ENCODE measurements at places on chromosomes 11 and 22.
A peak's percentile ranks its signal among the peaks of the same experiment; 100 is the strongest.

DNA sequence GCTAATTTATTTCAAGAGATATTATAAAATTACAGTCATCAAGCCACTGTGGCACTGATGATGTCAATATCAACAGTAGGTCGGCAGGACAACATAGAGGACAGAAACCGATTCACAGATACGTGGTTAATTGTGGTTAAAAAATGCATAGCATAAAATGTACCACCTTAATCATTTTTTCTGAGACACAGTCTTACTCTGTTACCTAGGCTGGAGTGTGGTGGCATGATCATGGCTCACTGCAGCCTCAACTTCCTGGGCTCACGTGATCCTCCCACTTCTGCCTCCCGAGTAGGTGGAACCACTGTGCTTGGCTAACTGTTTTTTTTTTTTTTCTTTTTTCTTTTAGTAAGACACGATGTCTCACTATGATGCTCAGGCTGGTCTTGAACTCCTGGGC lies 21.0 kb upstream of the TOLLIP start:
- DNase-seq = no peak

DNA sequence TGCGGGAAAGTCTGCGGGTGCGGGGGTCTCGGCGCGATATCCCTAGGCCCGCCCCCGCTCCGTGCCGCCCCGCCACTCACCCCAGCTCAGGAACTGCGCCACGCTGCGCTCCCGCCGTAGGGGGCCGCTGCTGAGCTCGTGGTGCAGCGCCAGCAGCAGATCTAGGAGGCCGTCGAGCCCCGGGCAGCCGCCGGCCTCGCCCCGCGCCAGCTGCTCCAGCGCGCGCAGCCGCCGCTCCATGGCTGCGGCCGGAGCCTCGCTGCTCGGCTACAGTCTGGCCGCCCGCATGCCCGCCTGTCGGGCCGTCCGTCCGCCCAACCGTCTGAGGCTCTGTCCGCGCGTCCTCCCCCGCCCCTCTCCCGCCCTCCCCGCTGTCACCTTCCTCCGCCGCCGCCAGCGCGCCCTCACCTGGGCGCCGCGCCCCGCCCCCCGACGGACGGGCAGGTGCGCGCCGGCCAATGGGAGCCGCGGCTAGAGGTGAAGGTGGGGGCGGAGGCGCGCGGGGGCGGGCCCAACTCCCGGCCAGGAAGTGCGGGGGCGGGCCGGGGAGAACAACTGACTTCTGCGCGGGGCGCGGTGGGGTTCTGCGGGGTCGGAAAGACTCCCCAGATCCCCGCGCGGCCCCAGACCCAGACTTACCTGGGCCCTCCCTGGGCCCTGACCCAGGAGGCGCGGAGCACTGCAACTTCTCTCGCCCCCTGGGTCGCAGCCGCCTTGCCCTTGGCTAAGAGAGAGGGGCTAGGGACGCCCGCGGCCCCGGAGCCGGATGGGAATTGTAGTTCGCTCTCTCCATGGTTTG lies at the start of gene CDC42BPG:
TSS of gene CDC42BPG (minus strand) at position 324 of the 799 bp plus-strand sequence. CDS start at position 240, 84 bp downstream.
- peak; percentile 85 for DNase-seq

DNA sequence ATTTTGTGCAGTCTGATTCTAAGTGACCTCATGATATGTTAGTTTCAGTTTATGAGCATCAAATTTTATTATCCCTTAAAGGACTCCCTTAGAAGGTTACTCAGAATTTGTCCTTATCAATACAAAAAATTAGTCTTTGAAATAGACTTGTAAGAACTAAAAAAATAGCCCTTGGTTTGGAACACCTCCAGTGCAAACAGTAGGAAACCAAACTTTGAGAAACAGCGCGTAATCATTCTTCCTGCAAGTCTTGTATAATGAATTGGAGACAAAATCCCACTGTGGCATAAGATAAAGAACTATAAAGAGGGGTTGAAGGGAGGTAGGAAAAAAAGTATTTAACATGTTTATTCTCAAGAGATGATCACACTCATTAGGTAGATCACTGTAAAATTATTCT lies 10.8 kb upstream of the MSANTD4 start:
- no peak for DNase-seq

- DNase-seq = no peak
Observed at GRCh38 chr11:62273284-62273683, 3.3 kb downstream of the SCGB2A2 start.

DNA sequence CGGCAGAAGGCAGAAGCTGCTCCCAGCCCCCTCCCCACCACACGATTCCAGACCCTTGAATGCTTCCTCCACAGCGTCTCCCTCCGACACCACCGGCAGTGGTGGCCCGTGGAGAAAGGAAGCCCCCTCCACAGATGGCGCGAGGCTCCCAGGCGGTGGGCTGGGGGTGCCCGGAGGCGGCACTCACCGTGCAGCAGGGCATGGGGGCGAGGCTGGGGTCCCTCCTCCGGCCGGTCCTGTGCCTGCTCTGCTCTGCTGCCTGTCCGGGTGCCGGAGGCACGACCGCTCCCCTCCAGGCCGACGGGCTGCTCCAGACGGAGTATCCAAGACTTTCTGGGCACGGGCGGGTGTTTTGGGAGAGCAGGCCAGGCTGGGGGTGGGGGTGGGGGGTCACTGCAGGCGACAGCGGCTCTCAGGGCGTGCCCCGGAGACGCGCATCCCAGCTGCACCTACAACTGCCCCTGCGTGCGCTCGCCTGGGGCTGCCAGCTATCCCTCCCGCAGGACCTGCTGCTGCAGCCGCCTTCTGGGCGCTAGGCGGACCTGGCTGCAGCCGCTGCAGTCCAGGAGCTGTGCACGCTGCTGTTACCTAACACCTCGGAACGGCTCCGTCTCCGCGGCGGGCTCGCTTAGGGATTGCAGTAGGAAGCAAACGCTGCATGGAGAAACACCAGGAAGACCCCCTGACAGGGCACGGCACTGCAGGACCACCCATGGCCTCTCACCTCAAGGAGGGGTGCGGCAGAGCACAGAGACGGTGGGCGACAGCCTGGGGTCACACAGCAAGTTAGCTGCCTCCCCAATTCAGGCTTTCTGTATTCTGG lies 15.2 kb downstream of the MRGPRG start:
- DNase-seq = no peak

- no peak for DNase-seq
Observed at GRCh38 chr11:76802151-76802550, 19.0 kb downstream of the TSKU start.

DNA sequence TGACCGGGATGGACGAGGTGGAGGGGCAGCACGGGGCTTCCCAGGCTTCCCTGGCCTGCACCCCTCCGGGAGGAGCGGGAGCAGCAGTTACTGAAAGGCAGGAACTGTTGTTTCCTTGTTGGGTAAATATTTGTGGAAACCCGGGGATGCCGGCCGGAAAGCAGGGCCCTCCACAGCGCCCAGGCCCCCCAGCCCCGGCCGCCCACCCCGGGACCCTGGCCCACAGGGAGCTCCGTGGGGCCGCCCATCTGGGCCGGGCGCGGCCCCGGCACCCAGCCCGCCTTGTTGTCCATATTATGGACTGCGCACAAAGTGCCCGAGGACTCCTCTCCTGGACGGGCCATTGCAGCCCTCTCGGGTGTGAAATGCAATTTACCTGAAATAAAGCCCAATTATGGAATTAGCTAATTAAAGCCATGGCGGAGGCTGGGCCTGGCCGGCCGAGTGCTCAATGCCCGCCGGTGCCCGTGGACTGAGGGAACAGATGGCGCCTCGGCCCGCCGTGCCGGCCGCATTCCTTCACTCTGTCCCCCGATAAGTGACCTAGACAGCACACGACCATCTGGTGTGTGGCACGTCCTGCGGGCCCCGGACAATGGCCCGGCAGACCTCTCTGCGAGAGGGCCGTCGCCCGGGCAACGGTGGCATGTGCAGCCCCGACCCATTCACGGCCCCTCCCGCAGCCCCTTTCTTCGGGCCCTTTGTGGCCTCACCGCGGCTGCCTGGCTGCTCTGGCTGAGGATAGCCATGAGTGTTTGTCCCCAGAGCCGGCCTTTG lies 35.4 kb downstream of the CDKN1C start:
- DNase-seq = no peak

DNA sequence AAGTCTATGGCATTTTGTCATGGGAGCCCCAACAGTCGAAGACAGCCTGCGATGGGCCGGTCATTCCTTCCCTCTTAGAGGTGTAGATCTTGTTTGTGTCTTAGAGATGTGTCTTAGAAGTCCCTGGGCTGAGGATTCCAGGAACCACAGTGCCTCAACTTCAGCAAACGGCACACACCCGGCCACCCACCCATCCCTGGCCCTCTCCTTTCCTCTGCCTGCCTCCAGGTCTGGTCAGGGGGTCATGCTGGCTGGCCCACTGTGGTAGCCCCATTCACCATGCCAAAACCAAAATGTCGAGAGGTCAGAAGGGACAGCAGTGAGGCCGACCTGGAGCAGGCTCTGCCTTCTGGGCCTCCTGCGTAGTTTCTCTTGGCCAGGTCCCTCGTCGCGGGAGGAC lies 857.9 kb downstream of the TBC1D22A start:
- no peak for DNase-seq

- no peak for DNase-seq
Observed at GRCh38 chr11:90774727-90775566, 552.1 kb upstream of the CHORDC1 start.

DNA sequence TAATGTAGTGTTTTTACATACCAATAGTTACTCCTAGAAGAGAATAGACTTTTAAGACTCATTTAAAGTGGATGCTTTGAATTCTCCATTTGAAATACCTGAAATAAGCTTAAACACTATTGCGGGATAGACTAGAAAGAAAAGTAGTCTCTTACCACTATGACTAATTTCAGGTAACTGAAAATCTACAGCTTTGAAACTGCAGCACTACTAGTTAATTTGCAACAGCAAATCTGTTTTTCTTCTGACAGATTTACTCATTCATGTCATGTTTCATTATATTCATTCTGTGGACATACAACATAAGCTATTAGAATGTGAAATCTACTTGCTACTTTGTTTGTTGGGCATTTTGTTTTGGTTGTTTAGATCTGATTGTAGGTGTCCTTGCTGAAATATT lies 153.6 kb downstream of the MAML2 start:
- no peak for DNase-seq

- no peak for DNase-seq
Observed at GRCh38 chr11:65941720-65942310, 3.5 kb upstream of the TSGA10IP start.
